Progenitor cell of endocrine pancreas (in vitro differentiated cells): ENCODE measurements at places on chromosomes 13 and 19. TPM values are rescaled to one million over a fixed set of nuclear protein-coding genes. Genes with fewer than 3 reads are reported as not detected.
A peak's percentile ranks its signal among the peaks of the same experiment; 100 is the strongest.

DNA sequence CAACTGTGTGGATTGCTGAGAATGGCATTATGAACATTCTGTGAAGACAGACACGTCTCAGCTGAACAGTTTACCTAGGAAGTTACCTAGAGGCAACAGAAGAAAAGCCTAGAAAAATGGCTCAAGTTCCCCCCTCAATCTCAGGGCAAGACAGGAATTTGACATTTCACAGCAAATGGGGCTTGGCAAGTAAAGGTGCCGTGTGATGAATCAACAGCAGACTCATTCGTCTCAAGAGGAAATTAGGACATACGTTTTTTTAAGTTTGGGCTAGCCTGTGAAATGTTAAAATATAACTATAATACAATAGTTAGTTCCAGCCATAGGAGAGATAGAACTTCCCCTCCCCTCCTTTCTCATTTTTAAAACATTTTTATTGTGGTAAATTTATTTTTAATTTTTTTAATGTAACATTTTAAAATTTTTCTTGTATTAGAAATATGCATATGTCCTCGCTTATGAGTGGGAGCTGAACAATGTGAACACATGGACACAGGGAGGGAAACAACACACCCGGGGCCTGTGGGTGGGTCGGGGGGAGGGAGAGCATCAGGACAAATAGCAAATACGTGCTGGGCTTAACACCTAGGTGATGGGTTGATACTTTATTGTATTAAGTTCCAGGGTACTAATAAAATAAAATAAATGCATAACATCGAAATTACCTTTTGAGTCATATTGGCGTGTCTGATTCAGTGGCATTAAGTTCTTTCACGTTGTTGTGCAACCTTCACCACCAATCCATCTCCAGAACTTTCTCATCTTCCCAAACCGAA, 116.0 kb downstream of the COL4A2 start:
- peaks cover 7% of the 10 kb centered on the region for H3K36me3 ChIP-seq
- H3K27me3 ChIP-seq, result no peaks in the 10 kb centered on the region
- H3K4me3 ChIP-seq, result no peak overlapping the region
- DNase-seq, result no peak
- peak overlapping the region; percentile 41 for H3K27ac ChIP-seq
- no peaks in the 10 kb centered on the region for H3K4me1 ChIP-seq

- DNase-seq, result no peak
- H3K4me1 ChIP-seq, result peaks cover 2% of the 10 kb centered on the region
- H3K27me3 ChIP-seq, result no peaks in the 10 kb centered on the region
- no peak overlapping the region for H3K4me3 ChIP-seq
- peaks cover 12% of the 10 kb centered on the region for H3K36me3 ChIP-seq
- no peak overlapping the region for H3K27ac ChIP-seq
Observed at GRCh38 chr13:23674795-23675640, 104.8 kb downstream of the TNFRSF19 start.

GRCh38 chr19:2610637-2611482, 91.6 kb downstream of the GNG7 start:
- H3K4me3 ChIP-seq, result peak overlapping the region; percentile 10
- no peak overlapping the region for H3K27ac ChIP-seq
- H3K36me3 ChIP-seq, result peaks cover 1% of the 10 kb centered on the region
- H3K4me1 ChIP-seq, result peaks cover 2% of the 10 kb centered on the region
- DNase-seq, result peak; percentile 94

DNA sequence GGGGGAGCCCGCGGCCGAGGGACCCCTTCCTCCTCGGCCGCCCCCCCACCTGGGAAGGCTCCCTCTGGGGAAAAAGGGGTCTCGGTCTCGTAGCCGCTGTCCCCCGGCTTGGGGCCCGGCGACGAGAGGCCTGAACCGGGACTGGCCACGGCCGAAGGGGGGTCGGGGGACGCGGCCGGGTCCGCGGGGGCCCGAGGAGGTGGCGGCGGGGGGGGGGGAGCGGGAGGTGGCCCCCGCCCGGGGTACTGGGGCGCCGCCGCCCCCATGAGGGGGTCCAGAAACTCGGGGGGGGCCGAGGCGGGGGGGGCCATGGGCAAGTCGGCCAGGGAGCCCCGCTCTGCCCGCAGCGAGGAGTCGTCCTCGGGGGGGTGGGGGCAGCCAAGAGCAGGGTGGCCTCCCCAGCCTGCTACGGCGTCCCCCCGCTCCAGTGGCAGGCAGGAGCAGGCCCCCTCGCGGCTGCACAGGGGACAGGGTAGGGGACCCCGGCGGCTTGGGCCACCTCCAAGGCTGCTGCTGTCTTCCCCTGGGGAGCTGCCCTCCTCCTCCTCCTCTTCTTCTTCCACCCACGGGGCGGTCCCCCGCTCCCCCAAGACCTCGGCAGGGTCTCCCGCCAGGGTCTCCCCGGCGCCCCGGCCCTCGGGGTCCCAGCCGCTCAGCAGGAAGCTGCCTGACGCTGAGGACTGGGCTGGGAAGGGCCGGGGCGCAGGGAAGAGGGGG, 12.9 kb downstream of the LMTK3 start:
- no peaks in the 10 kb centered on the region for H3K36me3 ChIP-seq
- no peak overlapping the region for H3K27ac ChIP-seq
- peaks cover 25% of the 10 kb centered on the region for H3K27me3 ChIP-seq
- H3K4me1 ChIP-seq, result peaks cover 7% of the 10 kb centered on the region

DNA sequence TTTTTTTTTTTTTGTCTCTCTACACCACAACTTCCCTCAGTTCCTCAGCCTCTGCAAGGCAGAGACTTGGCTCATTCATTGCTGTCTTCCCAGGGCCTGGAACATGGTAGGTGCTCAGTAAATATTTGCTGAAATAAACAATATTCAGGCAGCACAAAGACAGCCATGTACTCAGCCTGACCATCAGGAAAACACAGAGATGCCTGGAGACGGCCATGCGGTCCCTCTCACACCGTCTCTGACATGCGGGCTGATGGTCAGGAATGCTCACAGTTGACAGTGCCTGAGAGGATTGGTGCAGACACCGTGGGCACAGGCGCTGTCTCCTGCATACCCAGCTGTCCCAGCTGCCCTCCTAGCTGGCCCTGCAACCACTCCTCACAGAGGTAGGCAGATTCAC, 924 bp downstream of the PRAM1 start:
- peaks cover 2% of the 10 kb centered on the region for H3K27me3 ChIP-seq
- DNase-seq, result no peak
- no peak overlapping the region for H3K27ac ChIP-seq

GRCh38 chr19:29549105-29550070, 23.6 kb downstream of the VSTM2B start:
- DNase-seq, result no peak
- H3K36me3 ChIP-seq, result no peaks in the 10 kb centered on the region
- peaks cover 1% of the 10 kb centered on the region for H3K4me1 ChIP-seq
- H3K27me3 ChIP-seq, result peaks cover 11% of the 10 kb centered on the region
- no peak overlapping the region for H3K4me3 ChIP-seq

GRCh38 chr19:10870501-10870954, 825 bp upstream of the CARM1 start:
- H3K27ac ChIP-seq, result peak overlapping the region; percentile 90
- no peak for DNase-seq
- no peaks in the 10 kb centered on the region for H3K27me3 ChIP-seq
- no peaks in the 10 kb centered on the region for H3K36me3 ChIP-seq
- peak overlapping the region; percentile 79 for H3K4me3 ChIP-seq

DNA sequence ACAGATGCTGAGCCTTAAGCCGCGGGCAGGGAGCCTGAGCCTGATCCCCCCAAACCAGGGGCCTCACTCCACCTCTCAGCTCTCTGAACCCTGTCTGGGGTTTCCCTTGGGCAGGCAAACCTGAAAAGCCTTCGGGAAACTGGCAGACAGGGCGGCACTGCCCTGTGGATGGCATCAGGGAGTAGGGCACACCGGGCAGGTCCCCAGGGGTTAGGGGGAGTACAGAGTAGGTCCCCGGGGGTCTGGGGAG, 9.7 kb downstream of the MKNK2 start:
- peaks cover 13% of the 10 kb centered on the region for H3K36me3 ChIP-seq
- peak overlapping the region; percentile 35 for H3K4me3 ChIP-seq
- DNase-seq, result no peak
- H3K27ac ChIP-seq, result no peak overlapping the region
- H3K4me1 ChIP-seq, result no peaks in the 10 kb centered on the region

DNA sequence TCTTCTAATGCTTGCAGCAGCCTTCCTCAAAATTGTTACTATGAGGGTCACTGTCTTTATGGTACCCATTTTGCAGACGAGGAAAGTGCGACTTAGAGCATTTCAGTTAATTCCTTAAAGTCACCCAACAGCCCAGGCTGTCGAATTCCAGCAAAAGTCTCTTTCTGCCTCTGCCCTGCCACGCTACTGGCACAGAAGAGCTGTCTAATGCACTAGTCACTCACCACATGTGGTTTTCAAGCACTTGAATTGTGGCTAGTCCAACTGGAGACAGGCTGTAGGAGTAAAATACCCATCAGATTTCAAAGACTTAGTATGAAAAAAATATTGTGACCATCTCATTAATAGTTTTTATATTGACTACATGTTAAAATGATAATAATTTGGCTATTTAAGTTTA, 1.7 kb downstream of the FPR1 start:
- DNase-seq, result no peak
- H3K27ac ChIP-seq, result no peak overlapping the region
- no peaks in the 10 kb centered on the region for H3K4me1 ChIP-seq
- H3K36me3 ChIP-seq, result no peaks in the 10 kb centered on the region
- H3K4me3 ChIP-seq, result no peak overlapping the region

DNA sequence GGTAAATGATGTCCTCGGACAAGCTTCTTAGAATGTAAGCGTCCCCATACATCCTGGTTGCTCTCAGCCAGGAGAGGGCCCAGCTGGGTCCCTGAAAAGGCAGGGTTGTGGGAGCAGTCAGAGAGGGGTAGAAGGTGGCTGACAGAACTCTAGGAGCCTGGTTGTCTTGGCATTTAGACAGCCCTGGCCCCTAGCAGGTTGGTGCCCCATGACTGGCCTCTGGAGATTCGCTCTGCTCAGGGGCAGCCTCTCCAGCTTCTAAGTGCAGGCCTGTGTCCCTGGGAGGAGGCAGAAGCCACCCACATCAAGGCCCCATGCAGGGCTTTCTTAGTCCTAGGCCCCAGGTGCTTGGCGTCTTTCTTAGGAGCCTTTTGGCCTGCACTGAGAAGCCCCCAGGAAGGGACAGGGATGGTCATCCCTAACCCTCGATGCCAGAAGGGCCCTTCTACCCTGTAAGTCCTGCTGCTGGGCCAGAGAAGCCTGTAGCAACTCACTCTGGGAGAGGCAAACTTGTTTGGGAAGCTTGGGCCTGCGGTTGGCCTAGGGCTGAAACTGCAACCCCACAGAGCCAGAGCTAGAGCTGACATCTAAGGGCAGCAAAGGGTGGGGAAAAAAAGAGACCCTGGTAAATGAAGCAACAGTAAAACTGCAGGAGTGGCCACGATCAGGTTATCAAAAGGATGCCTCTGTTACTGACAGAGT, 2.8 kb upstream of the CDX2 start:
- DNase-seq, result no peak
- H3K4me3 ChIP-seq, result no peak overlapping the region
- H3K4me1 ChIP-seq, result peaks cover 28% of the 10 kb centered on the region
- no peaks in the 10 kb centered on the region for H3K36me3 ChIP-seq

GRCh38 chr13:31361673-31362072, 161.9 kb downstream of the B3GLCT start:
- H3K4me1 ChIP-seq, result no peaks in the 10 kb centered on the region
- no peak for DNase-seq
- no peak overlapping the region for H3K27ac ChIP-seq
- H3K4me3 ChIP-seq, result no peak overlapping the region

DNA sequence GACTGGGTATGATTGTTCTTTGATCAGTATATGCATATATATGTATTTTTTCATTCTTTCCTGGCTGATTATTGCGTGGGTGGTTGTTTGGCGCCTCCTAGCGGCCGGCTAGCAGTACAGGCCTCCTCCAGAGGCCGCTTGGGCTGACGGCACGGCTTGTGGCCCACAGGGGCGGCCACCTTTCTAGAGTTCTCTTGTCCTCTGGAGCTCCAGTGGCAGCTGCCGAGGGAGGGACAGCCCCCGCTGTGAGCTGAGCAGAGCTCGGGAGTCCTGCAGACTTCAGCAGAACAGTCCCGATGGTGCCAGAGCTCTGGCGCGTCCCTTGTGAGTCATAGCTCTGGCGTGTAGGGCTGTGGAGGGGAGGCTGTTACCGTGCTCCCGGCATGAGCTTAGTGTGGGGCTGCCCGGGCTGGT, 22.5 kb upstream of the ZNF429 start:
- peaks cover 29% of the 10 kb centered on the region for H3K36me3 ChIP-seq
- H3K27me3 ChIP-seq, result no peaks in the 10 kb centered on the region
- no peak overlapping the region for H3K4me3 ChIP-seq
- no peak overlapping the region for H3K27ac ChIP-seq

- H3K4me1 ChIP-seq, result no peaks in the 10 kb centered on the region
- no peaks in the 10 kb centered on the region for H3K36me3 ChIP-seq
- H3K4me3 ChIP-seq, result no peak overlapping the region
- no peaks in the 10 kb centered on the region for H3K27me3 ChIP-seq
- DNase-seq, result no peak
Observed at GRCh38 chr13:21054313-21054712, 7.1 kb downstream of the LATS2 start.

DNA sequence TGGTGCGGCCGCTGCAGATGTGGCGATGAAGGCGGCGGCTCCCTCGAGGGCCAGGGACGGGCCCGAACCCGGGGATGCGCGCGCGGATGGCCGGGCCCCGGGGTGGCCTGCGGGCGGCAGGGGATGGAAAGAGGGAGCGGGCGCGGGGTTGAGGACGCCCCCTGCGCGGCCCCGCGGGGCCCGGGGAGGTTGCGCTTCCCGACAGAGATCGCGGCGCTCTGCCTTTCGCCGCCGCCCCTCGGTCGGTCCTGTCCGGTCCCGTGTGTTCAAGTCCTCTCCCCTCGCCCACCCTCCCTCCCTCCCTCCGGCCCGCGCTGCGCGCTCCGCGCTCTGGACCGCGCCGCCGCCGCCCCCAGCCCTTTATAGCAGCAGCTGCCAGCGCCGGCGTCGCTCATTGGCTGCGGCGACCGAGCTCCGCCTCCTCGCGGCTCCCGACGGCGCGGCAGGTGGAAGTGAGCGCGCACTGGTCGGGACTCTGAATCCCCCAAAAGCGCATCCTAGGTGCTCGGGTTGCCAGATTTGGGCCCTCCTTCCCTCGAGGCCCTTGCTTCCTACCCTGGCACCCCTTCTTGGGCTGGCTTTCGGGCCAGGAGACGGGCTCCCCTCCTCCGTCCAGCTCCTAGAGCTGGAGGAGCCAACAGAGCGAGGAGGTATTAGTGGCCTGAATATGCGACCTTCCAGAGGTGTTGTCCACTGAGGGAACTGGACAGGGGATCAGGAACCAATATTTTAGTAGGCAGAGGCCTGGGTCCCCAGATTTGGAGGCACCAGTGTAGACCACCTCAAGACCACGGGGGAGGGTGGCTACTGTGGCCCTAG, at the start of gene ELAVL3:
TSS of gene ELAVL3 (minus strand) at position 332 of the 819 bp plus-strand sequence. CDS start 438 bp downstream, outside the sequence.
- no peak within 1 kb of the TSS for H3K4me3 ChIP-seq
- no peak for DNase-seq
- peaks cover 8% of the 10 kb centered on the region for H3K36me3 ChIP-seq
- H3K27me3 ChIP-seq, result peaks cover 50% of the 10 kb centered on the region

ZNF793 gene
- 24.8 and 30.9 TPM in 2 replicates for total RNA-seq

CFAP97D2 gene
- not detected in 2 replicates for total RNA-seq

ELSPBP1 gene
- total RNA-seq, result not detected in 2 replicates

ASPDH gene
- not detected in 2 replicates for total RNA-seq

CIC gene
- 86.0 and 87.2 TPM in 2 replicates for total RNA-seq

FCGBP gene
- 0.80 and 1.2 TPM in 2 replicates for total RNA-seq

PRR36 gene
- total RNA-seq, result 37.4 and 40.4 TPM in 2 replicates

CBLC gene
- total RNA-seq, result 15.4 and 16.2 TPM in 2 replicates

TLE2 gene
- total RNA-seq, result 147 and 160 TPM in 2 replicates

ZNF737 gene
- 46.8 and 56.6 TPM in 2 replicates for total RNA-seq

IL17D gene
- 6.3 and 6.4 TPM in 2 replicates for total RNA-seq

ARHGEF18 gene
- 53.4 and 60.8 TPM in 2 replicates for total RNA-seq

TTYH1 gene
- 133 and 144 TPM in 2 replicates for total RNA-seq

EID2 gene
- total RNA-seq, result 21.0 and 24.1 TPM in 2 replicates

ZNF556 gene
- not detected in 2 replicates for total RNA-seq
